Activated CD4-positive, alpha-beta T cell treated with anti-CD3 and anti-CD28 coated beads, Interleukin-2, amount 10 ng/mL, durations not matched to agents 24 days and 14 days (primary cell): ENCODE measurements at places on chromosomes 12 and 14.

- peak overlapping the region; percentile 78 for H3K27ac ChIP-seq
- DNase-seq: no peak
- H3K4me3 ChIP-seq: peak overlapping the region; percentile 58
- H3K27me3 ChIP-seq: peaks cover 17% of the 10 kb centered on the region
Measured at GRCh38 chr12:124713041-124713435, 145.6 kb upstream of the NCOR2 start.

- H3K27me3 ChIP-seq: no peaks in the 10 kb centered on the region
- H3K4me1 ChIP-seq: no peaks in the 10 kb centered on the region
- H3K27ac ChIP-seq: no peak overlapping the region
- DNase-seq: no peak
Measured at GRCh38 chr12:44240186-44240585, 404.3 kb downstream of the TMEM117 start.

DNA sequence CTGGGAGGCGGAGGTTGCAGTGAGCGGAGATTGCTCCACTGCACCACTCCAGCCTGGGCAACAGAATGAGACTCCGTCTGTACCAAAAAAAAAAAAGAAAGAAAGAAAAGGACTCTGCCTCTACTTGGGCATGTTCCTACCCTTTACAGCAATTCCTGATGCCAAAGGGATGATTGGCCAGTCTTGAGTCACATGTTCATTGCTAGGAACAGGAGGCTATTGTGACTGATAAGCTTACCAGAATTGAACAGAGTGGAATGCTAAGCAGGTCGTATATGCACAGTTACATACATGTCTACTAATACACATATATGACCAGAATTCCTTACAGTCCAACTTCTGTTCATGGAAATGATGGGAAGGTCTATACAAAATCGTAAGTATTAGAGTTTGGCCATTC, 34.3 kb downstream of the KLHDC1 start:
- H3K27me3 ChIP-seq: no peaks in the 10 kb centered on the region
- no peak overlapping the region for H3K27ac ChIP-seq
- H3K4me3 ChIP-seq: no peak overlapping the region
- peaks cover 6% of the 10 kb centered on the region for H3K36me3 ChIP-seq
- no peaks in the 10 kb centered on the region for H3K4me1 ChIP-seq

DNA sequence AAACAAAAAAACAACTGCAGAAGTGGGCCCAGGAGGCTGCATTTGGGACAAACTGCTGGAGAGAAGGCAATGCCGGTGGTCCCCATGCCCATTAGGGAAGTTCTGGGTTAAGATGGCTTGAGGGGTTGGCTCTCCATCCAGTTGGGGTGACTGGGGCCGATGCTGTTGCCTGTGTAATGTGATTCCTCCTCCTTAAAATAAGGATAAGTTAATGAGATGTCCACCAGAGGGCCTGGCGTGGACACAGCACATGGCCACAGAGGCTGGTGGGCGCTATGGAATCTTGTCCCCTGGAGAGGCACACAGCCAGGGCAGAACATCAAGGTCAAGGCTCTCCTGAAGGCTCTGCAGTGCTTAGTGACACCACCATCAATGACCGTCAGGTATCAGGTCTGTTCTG, 1.0 kb upstream of the TESC start:
- no peaks in the 10 kb centered on the region for H3K36me3 ChIP-seq
- H3K27me3 ChIP-seq: peaks cover 25% of the 10 kb centered on the region
- H3K4me3 ChIP-seq: peak overlapping the region; percentile 85
- H3K4me1 ChIP-seq: peaks cover 22% of the 10 kb centered on the region
- peak overlapping the region; percentile 89 for H3K27ac ChIP-seq

GRCh38 chr12:29073631-29074239, 75.3 kb upstream of the FAR2 start:
- H3K27ac ChIP-seq: no peak overlapping the region
- no peaks in the 10 kb centered on the region for H3K36me3 ChIP-seq
- no peak overlapping the region for H3K4me3 ChIP-seq
- H3K4me1 ChIP-seq: no peaks in the 10 kb centered on the region

GRCh38 chr12:7959278-7959677, 23.3 kb upstream of the SLC2A3 start:
- no peak for DNase-seq

DNA sequence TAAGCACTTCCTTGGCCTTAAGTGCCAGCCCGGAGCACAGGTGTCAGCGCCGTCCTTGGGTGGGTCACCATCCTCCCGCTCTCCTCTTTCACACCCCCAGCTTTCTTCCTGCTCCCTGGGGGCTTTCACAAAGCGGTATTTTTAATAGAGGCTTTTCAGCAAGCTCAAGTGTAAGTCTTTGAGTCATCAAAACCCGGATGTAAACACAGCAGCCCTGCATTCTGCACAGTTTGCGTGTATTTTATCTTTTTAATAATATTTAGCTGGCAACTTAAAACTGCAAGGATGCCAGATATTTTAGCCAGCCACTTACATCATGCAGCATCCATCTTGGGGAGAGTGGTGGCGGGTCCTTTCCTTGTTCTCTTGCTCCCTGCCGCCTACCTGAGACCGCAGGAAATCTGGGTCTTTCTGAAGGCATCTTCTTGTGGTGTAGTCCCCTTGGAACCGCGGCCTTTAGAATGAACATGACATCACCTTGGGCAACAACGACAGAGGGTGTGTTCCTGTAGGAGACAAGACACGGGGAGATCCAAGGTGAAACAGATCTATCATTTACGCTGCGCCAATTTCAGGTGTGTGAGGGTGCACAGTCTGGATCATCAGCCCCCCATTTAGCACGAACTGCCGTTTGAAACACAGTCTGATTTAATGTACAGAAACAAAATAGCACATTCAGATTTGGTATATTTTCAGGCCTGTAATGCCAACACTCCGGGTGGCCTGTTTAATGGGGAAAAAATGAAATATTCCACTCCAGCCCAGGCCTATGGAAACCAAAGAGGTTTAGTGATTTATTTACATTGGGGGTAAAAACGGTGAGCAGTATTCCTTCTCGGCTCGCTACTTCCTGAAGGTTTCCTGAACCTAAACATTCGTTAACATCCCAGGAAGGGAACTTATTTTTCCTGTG, 12.5 kb upstream of the IRF2BPL start:
- no peaks in the 10 kb centered on the region for H3K27me3 ChIP-seq
- peak; percentile 83 for DNase-seq
- peak overlapping the region; percentile 90 for H3K27ac ChIP-seq
- H3K36me3 ChIP-seq: no peaks in the 10 kb centered on the region
- peak overlapping the region; percentile 77 for H3K4me3 ChIP-seq
- H3K4me1 ChIP-seq: peaks cover 75% of the 10 kb centered on the region

DNA sequence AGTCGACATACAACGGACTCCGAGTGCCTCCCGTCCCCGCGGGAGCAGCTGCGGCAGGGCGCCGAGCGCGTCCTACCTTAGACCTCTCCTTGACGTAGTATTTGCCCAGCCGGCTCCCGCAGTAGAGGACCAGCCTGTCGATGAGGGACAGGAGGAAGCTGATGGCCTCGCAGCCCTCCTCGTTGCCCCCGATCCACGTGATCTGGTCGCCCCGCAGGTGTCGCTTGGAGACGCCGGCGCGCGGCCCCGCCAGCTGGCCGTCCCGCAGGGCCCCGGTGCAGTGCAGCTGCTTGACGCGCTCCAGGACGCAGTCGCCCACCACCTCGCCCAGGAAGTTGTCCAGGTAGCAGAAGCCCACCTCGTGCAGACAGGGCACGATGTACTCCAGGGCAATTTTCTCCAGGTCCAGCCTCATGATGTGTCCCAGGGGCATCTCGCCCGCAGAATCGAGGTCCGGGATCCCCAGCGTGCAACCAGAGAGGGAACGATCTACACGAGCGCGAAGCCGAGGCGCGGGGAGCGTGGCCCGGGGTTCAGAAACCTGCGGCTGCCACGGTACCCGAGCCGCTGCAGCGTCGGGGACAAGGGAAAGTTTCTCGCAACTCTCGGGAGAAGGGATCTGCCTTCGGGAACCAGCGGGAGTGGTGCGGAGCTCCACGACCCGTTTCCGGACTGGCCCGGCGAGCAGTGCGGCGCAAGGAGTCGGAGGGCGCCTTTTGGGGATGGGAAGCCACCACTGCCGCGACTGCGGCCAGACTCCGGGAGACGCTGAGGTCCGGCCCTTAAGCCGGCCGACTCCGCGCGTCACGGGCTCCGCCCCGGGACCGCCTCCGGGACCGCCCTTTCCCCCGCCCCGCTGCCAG, at the start of gene EGLN3:
Gene EGLN3 (minus strand): TSS at position 755 of the 863 bp plus-strand sequence. CDS start 322 bp downstream, at position 433.
- peak; percentile 95 for DNase-seq
- H3K27me3 ChIP-seq: peaks cover 47% of the 10 kb centered on the region
- peaks cover 36% of the 10 kb centered on the region for H3K4me1 ChIP-seq
- peak within 1 kb of the TSS; percentile 87 for H3K4me3 ChIP-seq
- H3K36me3 ChIP-seq: peaks cover 23% of the 10 kb centered on the region

GRCh38 chr12:63495974-63496373, 172.3 kb downstream of the DPY19L2 start:
- no peak overlapping the region for H3K4me3 ChIP-seq
- H3K27me3 ChIP-seq: no peaks in the 10 kb centered on the region
- H3K36me3 ChIP-seq: no peaks in the 10 kb centered on the region
- no peak for DNase-seq
- no peaks in the 10 kb centered on the region for H3K4me1 ChIP-seq

DNA sequence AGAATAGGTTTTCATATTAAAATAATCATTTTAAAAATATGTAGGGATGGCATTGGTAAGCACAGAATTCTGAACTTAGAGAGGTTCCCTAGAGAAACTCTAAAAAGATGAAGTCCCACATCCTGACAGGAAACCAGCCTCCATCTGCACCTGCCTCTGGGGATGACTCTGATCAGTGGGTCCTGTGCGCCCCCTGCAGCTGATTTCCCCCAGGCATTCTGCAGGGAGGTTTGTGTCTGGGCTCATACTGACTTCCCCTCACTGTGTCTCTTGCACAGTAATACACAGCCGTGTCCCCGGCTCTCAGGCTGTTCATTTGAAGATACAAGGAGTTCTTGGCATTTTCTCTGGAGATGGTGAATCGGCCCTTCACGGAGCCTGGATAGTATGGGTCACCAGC, 602.9 kb downstream of the TMEM121 start:
- H3K27ac ChIP-seq: no peak overlapping the region
- peaks cover 47% of the 10 kb centered on the region for H3K27me3 ChIP-seq
- H3K36me3 ChIP-seq: no peaks in the 10 kb centered on the region
- H3K4me1 ChIP-seq: peaks cover 8% of the 10 kb centered on the region
- no peak overlapping the region for H3K4me3 ChIP-seq

DNA sequence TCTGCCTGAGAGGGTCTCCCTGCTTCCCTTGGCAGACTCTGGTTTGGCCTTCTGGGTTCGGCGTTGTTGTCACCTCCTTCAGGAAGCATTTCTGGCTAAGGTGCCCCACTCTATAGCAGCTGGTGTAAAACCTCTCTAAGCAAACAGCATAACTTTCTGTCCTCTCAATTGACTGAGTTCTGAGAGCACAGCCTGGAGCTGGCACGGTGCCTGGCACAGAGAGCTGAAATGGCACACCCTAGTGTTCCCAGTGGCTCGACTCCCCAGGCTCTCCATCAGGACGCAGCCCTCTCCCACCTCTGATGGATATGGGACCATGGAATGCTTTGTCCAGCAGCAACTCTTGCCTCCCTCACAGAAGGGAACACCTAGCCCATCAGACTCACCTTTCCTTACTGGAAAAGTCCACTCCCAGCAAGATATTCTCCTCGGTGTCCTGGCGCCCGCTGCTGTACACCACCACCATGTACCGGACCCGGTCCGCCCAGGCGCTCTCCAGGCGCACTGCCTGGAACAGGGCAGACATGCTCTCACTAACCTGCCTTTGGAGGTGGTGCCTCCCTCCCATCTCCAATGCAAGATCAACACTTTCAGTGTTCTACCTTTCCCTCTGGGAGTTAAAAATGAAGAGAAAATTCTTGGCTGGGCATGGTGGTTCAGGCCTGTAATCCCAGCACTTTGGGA, 40.6 kb downstream of the SSH1 start:
- no peak overlapping the region for H3K27ac ChIP-seq
- H3K4me3 ChIP-seq: no peak overlapping the region
- peaks cover 30% of the 10 kb centered on the region for H3K36me3 ChIP-seq
- H3K27me3 ChIP-seq: no peaks in the 10 kb centered on the region

GRCh38 chr12:111788178-111788654, 21.5 kb downstream of the ALDH2 start:
- no peak overlapping the region for H3K4me3 ChIP-seq
- no peak overlapping the region for H3K27ac ChIP-seq
- H3K4me1 ChIP-seq: no peaks in the 10 kb centered on the region
- no peak for DNase-seq
- H3K27me3 ChIP-seq: peaks cover 3% of the 10 kb centered on the region

DNA sequence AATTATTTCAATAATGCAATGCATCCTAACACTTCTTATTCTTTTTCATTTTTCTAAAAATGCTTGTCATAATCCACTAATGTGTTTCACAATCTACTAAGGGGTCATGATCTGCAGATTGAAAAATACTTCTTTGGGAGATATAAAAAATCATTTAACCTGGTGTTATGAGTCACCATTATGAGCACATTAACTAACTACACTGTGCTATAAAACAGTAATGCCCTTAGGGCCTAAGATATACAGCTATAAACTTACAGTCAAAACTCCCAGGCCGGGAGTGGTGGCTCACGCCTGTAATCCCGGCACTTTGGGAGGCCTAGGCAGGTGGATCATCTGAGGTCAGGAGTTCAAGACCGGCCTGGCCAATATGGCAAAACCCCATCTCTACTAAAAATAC, 14.2 kb downstream of the ATXN2 start:
- peaks cover 12% of the 10 kb centered on the region for H3K36me3 ChIP-seq
- H3K4me3 ChIP-seq: no peak overlapping the region
- no peaks in the 10 kb centered on the region for H3K27me3 ChIP-seq
- H3K4me1 ChIP-seq: peaks cover 4% of the 10 kb centered on the region
- DNase-seq: no peak

GRCh38 chr12:96436366-96437170, 36.3 kb upstream of the CDK17 start:
- peaks cover 5% of the 10 kb centered on the region for H3K36me3 ChIP-seq
- H3K27me3 ChIP-seq: no peaks in the 10 kb centered on the region
- H3K4me3 ChIP-seq: no peak overlapping the region
- no peak overlapping the region for H3K27ac ChIP-seq
- H3K4me1 ChIP-seq: peaks cover 31% of the 10 kb centered on the region
- no peak for DNase-seq

DNA sequence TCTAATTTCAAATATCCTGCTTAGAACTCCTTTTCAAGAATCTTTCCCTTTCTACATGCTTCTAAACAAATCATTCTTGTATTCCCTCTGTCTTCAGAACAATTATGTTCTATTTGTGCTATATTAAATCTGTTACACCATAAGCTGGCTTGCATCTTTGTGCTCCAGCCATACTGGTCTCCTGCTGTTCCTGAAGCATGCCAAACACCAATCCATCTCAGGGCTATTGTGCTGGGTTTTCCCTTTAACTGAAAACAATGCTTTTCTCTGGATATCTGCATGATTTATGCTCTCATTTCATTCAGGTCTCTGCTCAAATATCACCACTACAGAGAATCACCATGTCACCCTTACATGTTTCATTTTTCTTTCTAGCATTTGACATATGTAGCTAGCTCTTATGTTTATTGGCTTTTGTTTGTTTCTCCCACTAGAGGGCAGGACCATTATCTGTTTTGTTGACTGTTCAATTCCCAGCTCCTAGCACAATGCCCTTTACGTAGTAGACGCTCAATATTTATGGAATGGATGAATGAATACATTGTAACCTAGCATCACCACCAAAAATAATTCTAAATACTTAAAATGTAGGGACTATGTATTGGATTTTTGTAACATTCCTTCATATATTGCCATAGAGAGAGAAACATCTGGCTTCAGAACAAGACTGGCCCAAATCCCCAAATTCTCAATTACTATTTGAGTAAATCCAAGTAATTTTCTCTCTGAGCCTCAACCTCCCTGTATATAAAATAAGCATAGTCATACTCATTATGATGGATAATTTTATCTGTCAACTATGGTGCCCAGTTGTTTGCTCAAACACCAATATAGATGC, 302.0 kb upstream of the SYT1 start:
- no peaks in the 10 kb centered on the region for H3K27me3 ChIP-seq
- H3K36me3 ChIP-seq: no peaks in the 10 kb centered on the region
- no peak for DNase-seq
- no peak overlapping the region for H3K4me3 ChIP-seq
- no peak overlapping the region for H3K27ac ChIP-seq
- H3K4me1 ChIP-seq: no peaks in the 10 kb centered on the region
